Mesenteric fat pad (tissue), 1 donor: ENCODE measurements at places on chromosomes 5 and 9. TPM values are rescaled to one million over a fixed set of nuclear protein-coding genes. Genes with fewer than 3 reads are reported as not detected.

The LVRN gene
- total RNA-seq: 15.9 TPM

DNA sequence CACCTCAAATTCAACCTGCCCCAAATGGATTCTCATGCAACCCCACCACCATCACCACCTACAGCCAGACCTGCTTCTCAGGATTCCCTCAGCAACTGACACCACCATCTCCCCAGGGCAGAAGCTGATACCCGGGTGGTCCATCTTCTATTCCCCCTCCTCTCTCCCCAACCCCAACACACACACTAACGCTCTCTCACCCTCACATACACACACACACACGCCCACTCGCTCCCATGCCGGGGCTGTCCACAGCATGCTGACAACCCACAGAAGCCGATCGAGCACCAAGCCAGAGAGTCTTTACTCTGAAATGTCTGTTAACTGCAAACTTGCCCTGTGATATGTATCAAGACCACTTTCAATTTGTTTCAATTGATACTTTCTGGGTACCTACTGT is 28.4 kb downstream of the B4GALT1 start:
- peak; percentile 49 for DNase-seq

DNA sequence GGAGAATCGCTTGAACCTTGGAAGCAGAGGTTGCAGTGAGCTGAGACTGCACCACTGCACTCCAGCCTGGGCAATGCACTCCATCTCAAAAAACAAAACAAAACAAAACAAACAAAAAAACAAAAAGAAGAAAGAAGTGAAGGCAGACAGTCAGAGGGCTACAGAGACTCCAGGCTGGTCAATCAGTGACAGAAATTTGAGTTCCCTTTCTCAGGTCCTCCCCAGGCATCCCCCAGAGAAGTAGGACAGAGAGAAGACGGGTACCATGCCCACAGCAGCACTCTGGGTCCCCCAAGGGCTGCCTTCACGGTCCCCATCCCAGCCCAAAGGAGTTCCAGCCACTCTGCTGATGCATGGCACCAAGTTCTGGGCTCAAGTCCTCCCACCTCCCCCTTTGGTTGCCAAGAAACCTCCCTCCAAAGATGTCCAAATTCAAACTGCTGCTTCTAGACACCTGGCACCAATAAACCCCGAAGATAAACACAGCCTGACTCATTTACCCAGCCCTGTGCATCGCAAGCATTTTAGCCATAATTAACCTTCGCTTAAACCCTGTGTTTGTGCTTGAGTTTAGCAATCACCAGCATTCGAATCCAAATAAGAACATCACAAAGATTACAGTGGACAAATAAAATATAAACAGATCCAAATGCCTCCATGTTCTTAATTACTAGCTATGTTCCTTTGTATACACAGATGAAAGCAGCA is 24.0 kb downstream of the SEMA4D start:
- no peak for DNase-seq

- DNase-seq: peak; percentile 75
Observed at GRCh38 chr9:113533335-113534225, 70.1 kb downstream of the RGS3 start.

The CARD9 gene
- total RNA-seq: 4.3 TPM

- peak; percentile 67 for DNase-seq
Observed at GRCh38 chr9:121815546-121816448, 164.4 kb downstream of the DAB2IP start.

The CTXN3 gene
- total RNA-seq: not detected

DNA sequence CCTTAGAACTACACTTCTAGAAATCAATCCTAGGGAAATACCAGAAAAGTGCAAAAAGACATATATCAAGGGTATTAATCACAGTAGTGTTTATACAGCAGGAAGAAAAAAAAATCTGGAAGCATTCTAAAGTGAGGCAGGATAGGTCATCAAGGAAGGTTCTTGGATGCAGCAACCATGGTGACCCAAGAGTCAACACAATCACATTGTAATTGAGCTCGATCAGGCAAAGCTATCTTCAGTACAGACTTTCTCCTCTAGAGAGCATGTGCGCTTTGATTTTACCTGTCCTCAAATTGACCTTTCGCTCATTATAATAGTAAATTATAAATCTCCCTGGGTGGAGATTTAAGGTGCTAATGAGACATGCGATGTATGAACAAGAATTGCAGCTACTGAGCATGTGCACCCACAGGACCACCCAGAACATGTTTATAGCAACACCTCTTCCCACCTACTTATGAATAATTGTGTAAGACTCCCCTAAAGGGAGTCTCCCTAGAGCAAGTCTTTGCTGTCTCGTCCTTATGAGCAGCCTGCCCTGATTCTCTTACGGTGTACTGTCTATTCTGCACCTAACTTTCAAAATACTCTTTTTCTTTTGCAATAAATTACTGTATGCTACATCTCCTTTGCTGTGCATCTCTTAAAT is 297.7 kb downstream of the ATPSCKMT start:
- no peak for DNase-seq

GRCh38 chr5:172867761-172868435 is 33.8 kb downstream of the ERGIC1 start:
- DNase-seq: no peak

The OR1K1 gene
- total RNA-seq: not detected

- no peak for DNase-seq
Observed at GRCh38 chr5:66717455-66718373, 121.5 kb downstream of the MAST4 start.

DNA sequence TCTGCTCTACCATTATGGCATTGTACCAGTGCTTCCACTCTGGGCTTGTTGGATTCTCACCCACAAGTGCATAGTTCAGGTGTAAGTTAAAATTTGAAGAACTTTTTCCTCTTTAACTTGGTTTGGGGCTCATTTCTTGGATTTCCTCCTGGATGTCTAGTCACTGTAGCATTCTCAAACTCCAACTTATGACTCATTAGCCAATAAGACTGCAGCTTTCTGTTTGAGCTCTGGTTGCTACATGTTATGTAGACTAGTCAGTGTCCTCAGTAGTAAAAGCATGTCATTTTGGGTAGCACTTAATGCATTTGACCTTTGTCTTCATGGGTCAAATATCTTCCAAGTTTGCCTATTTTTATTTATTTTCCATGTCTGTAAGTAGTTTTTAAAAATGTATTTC is 790.8 kb downstream of the BRINP1 start:
- DNase-seq: no peak

DNA sequence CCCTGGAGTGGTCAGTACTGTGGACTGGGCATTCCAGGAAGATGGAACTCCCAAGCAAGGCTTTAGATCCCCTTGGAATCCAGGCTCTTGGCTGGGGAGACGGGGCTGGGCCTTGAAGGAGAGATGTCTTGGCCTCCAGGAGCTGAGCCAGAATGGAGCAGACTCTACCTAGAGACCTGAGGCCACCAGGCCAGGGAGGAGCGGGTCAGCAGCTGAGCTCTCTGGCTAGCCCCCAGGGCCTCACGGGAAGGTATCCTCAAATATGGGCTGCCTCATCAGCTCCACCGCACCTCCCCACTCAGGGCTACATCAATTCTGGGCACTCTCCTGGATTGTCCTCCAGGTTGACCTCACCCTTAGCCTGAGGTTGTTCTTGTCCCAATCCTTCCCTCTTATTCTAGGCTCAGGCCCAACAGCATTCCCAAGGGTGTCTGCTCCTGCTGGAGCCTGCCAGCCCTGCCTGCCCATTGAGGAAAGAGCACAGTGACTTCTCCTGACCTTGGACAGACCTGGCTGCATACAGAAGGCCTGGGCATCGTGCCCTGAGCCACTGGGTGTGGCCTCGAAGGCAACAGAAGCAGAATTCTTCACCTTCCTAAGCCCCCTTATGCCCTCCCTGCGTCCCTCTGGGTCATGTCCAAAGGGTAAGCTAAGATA is 3.0 kb upstream of the PDLIM4 start:
- DNase-seq: peak; percentile 83

The HTR4 gene
- total RNA-seq: 0.16 TPM

The ARL14EPL gene
- not detected for total RNA-seq

The RAB3C gene
- total RNA-seq: 8.4 TPM

DNA sequence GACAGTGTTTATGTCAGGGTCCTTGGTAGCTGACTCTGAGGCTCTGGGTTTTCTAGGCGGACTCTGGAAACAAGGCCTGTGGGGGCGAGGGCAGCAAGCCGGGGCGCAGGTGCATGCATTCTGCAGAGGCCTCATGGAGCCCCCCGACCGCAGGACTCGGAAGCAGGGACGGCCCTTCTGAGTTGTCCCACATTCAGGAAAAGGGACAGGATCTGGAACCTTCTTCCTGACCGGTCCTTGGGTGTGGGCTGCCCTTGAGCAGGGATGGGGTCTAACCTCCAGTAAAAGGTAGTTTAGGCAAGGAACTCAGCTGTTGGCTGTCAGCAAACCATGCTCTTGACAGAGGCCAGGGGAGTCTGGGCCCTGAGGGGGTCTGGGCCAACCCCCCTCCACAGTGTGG is 7.4 kb upstream of the COL5A1 start:
- peak; percentile 87 for DNase-seq

The HK3 gene
- 41.1 TPM for total RNA-seq

DNA sequence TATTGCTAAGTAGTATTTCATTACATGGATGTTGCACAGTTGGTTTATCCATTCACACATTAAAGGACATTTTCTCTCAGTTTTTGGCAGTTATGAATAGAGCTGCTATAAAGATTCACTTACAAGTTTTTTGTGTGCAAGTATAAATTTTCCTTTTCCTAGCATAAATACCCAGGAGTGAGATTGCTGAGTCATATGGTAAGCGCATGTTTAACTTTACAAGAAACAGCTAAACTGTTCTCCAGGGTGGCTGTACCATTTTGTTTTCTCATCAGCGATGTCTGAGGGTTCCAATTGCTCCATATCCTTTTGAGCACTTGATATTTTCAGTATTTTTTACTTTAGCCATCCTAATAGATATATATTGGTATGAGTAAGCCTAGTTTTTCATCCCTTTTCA is 16.4 kb upstream of the ABCA1 start:
- no peak for DNase-seq

DNA sequence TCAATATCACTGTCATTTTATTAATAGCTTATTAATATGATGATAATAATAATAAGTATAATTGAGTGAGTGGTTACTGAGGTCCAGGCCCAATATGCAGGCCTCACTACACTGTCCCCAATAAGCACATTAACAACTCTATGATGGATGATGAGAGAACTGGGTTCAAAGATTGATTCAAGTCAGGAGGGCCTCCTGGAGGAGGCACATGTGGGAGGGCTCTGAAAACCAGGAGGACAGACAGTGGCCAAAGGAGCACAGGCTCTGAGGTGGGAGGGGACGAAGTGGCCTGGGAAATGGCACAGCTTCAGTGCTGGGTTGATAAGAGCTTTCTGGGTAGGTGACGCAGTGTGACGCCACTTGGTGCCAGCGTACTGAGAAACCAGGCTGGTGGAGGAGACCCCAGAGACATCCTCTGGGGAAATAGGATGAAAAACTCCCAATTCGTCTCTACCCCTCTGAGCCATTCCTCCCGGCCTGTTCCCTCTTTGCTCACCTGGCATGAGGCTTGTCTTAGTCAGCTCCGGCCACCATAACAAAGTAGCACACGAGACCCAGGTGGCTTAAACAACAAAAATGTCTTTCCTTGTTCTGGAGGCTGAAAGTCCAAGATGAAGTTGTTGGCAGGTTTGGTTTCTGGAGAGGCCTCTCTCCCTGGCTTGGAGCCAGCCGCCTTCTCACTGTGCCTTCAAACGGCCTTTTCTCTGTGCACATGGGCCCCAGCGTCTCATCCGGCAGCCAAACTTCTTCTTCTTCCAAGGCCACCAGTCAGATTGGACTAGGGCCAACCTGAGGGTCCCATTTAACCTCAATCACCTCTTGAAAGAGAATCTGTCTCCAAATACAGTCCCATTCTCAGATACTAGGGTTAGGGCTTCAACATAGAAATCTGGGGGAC is 31.6 kb downstream of the NTNG2 start:
- DNase-seq: no peak

DNA sequence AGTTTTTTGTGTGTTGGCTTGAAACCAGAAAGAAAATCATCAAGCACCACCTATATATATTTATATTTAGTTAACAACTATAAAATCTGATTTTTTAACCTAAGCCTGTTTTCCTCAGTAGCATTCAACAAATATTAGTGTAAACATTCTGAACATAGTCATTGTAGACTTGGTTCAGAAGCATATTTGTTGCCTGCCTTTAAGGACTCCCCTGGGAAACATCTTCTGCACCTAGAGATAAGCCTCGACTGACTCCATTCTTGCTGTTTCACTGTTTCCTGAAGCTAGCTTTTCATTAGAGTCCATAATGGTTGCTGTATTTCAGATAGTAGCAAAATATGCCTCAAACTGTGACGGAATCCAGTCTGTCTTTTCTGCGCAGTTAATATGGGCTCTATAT is 123.5 kb downstream of the TRIO start:
- DNase-seq: no peak

The FST gene
- total RNA-seq: 2.9 TPM

The VPS13A gene
- total RNA-seq: 26.8 TPM

GRCh38 chr9:99825172-99826046 is 3.7 kb downstream of the NR4A3 start:
- DNase-seq: no peak

The IDNK gene
- total RNA-seq: 6.1 TPM

DNA sequence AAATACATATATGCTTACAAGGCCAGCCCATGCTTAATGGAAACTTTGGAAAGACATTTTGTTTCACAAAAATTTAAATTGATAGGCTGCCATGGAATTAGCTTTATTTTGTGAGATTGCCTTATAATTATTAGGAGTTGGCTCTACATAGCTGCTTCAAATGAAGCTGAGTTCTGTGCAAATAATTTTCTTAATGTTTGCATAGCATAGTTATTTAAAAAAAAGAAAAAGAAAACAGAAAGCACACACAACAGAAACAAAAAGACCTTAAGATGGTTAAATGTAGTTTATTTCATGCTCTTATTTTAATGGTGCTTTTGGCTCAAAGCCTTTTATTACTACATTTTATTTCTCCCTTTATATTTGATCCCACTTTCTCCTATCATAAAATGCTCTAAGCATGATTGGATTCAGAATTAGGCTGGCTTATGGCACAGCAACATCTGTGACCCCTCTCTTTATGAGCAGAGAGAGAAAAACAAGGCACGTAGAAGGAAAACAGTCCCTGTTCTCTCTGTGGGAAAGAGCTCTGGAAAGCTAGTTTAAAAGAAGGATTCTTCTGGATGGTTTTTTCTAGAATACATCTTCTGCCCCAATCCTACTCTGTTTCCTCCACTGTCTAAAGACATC is 530.5 kb downstream of the NTRK2 start:
- no peak for DNase-seq

GRCh38 chr5:154795235-154795596 is 40.0 kb downstream of the LARP1 start:
- no peak for DNase-seq

GRCh38 chr5:176646707-176647029 is 616 bp upstream of the TSPAN17 start:
- no peak for DNase-seq

GRCh38 chr5:145980259-145980658 is 43.9 kb downstream of the SH3RF2 start:
- DNase-seq: no peak

The FAM163B gene
- total RNA-seq: not detected

The ERP44 gene
- 21.3 TPM for total RNA-seq

The ARSI gene
- total RNA-seq: 0.58 TPM

- no peak for DNase-seq
Observed at GRCh38 chr9:128689820-128690683, 1.0 kb downstream of the SET start.

The CAPSL gene
- total RNA-seq: not detected

The FOXD4L6 gene
- total RNA-seq: not detected

GRCh38 chr5:159955056-159955624 is 38.9 kb downstream of the ADRA1B start:
- no peak for DNase-seq
